ENCODE measurements at places on chromosomes 7 and 10.

- no peak for DNase-seq
These were observed 25.6 kb downstream of the COL1A2 start for GRCh38 chr7:94420328-94420727.

DNA sequence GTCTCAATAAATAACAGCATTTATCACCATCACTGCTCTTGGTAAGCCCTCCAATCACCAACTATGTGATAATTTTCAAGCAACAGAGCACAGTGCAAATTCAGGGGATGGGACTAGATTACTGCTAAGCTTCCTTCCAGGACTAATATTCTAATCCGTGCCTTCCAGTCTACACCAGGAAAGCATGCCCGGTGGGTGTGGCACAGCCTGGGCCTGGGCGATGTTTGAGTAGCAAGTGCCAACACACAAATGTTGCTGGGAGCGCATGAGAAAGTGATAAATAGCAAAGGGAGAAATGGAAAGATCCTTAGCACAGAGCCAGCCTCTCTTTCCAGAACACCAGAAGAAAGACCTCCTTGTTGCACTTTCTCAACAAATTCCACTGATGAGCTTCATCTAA lies 13.5 kb upstream of the TM9SF3 start:
- DNase-seq: no peak

DNA sequence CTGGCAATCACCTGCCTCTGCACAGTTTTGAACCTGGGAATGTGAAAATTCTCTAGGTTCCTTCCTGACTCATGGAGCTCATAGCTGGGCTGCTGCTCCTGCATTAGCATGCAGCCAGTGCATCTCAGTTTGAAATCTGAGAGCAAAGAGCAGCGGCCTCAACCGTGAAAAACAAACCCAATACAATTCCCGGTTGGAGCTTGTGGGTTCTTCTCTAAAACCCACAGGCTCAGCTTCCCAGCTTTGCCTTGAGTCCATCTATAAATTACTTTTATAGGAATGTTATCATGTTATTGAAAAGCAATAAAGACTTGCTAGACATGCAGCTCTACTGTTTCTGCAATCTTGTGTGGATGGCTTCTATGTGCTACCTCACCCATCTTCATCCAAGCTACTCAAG lies 191.7 kb downstream of the CXCL12 start:
- DNase-seq: no peak

- DNase-seq: no peak
These were observed 28.6 kb upstream of the PWWP2B start for GRCh38 chr10:132368391-132368790.

GRCh38 chr7:26180792-26181198 lies 19.8 kb downstream of the HNRNPA2B1 start:
- DNase-seq: no peak

GRCh38 chr10:15118615-15119014 lies 21.5 kb downstream of the RPP38 start:
- DNase-seq: no peak

DNA sequence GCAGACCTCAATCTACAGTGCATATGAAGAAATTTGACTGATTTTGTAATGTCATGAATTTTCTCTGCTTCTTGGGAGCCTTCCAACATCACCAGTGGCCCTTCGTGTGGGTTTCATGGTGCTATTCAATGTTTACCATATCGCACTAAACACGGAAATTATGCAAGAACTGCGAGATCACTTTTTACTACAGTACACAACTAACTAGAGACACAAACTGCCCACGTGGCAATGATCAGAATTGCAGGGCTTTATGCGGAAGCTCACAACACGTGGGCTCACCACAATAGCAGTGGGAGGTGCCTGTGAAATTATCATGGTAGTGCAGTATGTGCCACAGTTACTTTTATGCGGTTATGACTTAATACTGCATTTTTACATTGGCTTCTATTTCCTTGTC lies 449.7 kb upstream of the KLF6 start:
- DNase-seq: no peak

GRCh38 chr10:122237331-122237990 lies 33.6 kb upstream of the BTBD16 start:
- no peak for DNase-seq

DNA sequence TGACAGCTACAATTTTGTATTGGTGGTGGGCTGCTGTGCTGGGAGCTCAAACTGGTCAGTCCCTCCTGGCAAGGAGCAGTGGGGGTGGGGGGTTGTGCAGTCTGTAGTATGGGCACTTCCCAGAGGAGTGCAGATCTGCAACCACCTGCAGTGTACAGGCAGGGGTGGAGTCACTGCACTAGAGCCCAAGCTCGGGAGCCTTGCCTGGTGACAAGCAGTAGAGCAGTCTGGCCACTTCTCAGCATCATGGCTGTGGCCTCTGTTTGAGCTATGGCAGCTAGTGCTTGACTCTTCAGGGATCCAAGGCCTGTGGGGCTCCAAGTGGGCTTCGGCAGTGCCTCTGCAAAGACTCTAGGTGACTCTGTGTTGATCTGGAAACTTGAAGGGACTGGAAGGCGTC lies 585.1 kb upstream of the GRM3 start:
- DNase-seq: no peak

DNA sequence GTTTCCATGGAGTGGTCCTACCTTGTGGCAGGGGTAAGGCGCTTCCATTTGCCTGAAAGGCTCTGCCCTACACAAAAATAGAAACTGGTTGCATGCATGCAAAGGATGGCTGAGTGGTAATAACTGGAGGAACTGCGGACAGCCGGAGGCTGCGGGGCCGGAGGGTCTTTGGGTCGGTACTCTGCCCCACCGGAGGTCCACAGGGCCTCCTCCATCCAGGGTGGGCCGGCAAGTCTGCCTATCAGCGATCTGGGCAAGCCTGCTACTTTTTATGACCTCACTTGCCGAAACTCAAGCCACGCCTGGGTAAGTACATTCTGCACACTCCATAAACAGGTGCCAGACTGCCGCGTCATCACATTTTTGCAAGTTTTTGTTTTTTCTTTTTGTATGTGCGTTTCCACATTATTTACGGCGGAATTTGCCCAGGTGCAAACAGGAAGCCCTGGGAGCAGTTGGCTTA lies 30.0 kb downstream of the TACC2 start:
- no peak for DNase-seq

DNA sequence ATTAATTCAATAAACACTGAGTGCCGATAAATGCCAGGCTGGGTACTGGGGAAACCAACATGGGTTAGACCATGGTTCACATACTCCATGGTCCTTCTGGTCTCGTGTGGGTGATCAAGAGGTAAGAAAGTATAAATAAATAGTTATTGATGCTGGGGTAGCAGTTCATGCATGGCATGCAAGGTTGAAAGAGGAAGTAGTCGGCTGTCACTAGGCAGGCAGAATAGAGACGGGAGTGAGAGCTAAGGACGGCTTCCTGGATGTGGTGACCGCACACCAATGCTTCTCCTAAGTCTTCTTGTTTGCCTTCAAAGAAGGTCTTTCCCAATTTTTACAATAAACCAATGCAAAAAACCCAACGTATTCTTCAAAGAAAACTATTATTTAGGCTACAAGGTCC lies 208.6 kb downstream of the ADAM12 start:
- DNase-seq: no peak

GRCh38 chr7:44292420-44292817 lies 33.0 kb downstream of the CAMK2B start:
- DNase-seq: no peak

DNA sequence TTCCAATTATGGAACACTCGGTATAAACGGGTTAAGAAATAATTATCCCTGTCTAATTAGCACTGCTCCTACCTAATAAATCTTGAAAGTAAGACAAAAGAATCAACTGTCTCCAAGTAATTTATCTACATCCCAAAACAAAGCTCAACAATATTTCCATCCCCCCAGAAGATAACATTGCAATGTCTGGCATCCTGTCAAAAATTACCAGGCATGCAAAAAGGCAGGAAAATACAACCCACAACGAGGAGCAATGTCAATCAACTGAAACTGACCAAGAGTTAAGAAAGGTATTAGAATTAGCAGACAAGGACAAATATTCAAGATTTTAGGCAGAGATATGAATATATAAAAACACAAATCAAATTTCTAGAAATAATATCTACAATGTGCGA lies 84.5 kb upstream of the SVIL start:
- no peak for DNase-seq

GRCh38 chr10:80474597-80474910 lies 20.4 kb downstream of the TSPAN14 start:
- DNase-seq: no peak

DNA sequence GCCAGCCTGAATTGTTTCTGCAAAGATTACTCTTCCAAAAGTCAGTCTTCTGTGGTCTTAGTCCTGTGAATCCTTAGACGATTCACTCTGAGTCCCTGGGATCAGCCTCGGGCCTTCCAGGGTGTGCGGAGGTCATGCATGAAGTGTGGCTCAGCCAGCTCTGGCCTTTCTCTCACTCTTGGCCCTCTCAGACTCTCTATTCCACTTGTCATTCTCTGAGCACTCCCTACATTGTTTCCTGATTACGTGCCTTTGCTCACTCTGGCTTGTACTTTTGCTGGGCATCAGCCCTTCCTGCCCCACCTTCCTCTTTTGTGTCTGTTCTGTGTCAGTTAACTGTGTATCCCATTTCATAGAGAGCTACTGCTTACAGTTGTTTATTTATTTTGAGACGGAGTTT lies 36.0 kb downstream of the CCNY start:
- no peak for DNase-seq

- no peak for DNase-seq
These were observed 35.6 kb downstream of the SRPK2 start for GRCh38 chr7:105352901-105353668.

- no peak for DNase-seq
These were observed 51.7 kb upstream of the SORCS3 start for GRCh38 chr10:104589431-104589830.

DNA sequence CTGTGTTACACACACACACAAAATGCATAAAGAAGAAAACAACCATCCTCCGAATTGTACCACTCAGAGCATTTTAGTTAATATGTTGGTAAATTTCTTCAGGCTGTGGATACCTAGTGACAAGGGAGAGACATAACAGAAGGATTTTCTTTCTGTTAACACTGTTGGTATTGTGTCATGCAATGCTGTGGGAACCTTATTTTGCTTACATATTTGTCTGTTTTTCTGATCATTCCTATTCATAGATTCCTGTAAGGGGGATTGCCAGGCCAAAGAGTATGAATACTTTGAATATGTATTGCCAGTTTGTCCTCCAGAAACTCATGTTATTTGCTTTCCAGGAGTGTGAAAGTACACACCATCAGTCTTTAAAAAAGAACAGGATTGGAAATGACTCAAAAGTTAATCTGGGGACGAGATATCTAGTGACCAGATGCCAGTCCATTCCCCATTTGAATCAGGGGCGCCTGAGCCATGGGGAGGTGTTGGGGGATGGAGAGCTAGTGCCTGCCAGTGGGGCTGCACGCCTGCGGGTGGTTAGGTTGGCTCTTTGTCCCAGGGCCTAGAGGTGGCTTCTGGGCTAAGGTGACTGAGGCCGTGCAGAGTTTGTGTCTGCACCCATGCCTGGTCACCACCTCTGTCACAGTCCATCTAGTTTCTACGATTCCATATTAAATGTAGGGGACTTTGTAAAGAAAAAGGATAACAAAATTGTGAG lies 142.0 kb downstream of the PTPN20 start:
- DNase-seq: no peak

GRCh38 chr7:102444961-102445673 lies 11.7 kb downstream of the ORAI2 start:
- no peak for DNase-seq

DNA sequence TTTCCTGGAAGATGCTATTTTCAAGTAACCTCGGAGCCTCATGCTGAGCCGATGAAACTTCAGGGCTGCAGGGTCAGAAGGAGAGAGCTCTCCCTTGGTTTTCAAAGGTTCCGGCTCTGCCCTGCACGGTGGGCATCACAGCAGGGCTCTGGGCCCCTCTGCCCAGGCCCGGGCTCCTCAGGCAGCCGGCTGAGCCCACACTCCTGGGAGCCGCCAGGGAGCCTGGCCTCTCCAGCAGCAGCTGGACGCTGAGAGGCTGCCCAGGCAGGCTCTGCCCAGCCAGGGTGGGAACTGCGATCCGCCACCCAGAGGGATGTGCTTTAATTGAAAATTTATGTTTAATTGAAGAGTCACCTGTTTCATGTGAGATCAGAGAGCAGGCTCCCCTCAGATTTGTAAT lies 97.5 kb upstream of the MGMT start:
- DNase-seq: no peak

DNA sequence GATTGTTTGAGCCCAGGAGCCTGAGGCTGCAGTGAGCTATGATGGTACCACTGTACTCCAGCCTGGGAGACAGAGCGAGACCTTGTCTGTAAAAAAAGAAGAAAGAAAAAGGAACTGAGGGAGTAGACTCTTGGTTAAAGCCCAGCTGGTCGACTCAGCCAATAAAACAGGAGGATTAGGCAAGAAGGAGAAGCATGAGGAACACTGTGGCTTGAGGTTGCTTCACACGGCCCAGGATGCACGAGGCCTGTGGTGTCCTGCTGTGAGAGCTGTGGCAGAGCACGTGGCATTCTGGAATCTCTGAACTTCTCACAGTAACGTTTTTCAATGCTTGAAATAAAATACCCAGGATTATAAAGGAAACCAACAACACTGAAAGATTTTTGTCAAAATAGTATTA lies 93.3 kb downstream of the CUL2 start:
- no peak for DNase-seq

DNA sequence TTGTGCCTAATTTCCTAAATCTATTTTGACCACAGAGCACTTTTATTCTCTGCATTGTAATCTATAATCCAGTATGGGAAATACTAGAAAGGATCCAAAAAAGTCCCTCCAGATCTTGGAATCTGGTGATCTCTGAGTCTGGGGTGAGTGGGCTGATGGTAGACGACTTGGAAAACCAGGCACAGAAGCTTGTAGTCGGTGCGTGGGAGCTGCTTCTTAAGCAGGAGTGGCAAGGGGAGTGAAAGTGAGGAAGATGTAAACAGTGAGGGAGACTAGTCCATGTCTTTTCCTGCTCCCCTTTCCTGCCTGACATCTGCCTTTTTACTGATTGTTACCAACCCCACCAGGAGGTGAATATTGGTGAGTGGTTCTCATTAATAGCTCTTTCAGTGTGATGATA lies 6.8 kb downstream of the AUTS2 start:
- DNase-seq: no peak

All from stimulated activated CD4-positive, alpha-beta T cell treated with anti-CD3 and anti-CD28 coated beads, TNF-alpha, amount 100 ng/mL, for 48 hours (primary cell).